Right ventricle myocardium inferior (tissue), 1 donor: ENCODE measurements at places on chromosomes 13 and 19.

DNA sequence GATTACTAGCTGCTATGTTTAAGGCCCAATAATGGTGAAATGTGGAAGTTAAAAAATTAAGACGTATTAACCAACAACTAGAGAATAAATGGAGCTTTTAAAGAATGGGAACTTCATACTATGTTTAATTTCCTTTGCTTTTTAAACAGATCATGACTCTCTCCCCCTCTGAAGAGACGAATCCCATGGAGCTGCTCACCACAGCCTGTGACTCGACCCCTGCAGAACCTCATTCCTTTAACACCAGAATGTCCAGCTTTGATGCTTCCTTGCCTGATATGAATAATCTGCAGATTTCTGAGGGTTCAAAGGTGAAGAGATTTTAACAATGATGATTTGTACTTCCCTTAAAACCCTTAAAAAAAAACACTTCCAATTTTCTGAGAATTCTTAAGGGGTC is 53.0 kb downstream of the ZAR1L start:
- DNase-seq = no peak

GRCh38 chr19:34351382-34351826 is 13.6 kb upstream of the GPI start:
- DNase-seq = no peak

DNA sequence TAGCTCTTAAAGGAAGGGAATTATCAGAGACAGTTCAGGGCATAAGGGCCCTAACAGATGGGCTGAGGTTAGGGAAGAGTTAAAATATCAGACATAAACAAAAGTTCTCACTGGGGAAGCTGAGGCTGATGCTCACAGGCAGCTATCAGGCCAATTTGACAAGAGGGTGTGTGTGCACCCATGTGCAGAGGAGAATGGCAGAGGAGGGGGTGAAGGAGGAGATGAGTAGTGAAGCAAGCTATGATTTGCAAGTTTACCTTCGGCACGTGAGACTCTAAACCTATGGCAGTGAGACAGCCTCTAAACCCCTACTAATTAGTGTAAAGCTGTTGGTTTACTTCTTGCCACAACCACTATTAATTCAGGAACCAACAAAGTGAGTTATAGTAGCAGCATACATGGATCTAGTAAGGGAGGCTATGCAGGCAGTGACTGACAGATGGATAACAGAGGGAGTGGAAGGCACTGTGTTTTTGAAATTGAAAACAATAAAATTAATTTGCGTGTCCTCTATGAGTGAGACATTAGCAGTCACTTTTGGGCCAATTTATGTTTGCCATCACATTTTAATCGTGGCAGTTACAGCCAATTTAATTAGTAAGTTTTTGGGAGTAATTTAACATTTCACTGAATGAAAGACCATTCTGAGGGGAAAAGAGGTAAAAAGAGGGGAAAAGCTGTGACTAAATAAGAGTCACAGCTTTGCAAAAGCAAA is 99.6 kb upstream of the HTR2A start:
- DNase-seq = no peak

GRCh38 chr19:53365899-53366493 is 491 bp downstream of the ZNF525 start:
- no peak for DNase-seq

GRCh38 chr19:46499692-46500091 is 4.0 kb upstream of the PNMA8B start:
- no peak for DNase-seq
